ENCODE measurements at places on chromosomes 16 and 17.

- no peak for DNase-seq
Measured at GRCh38 chr16:11684231-11685025, 16.2 kb downstream of the SNN start.

- DNase-seq = no peak
Measured at GRCh38 chr17:58245428-58246103, 7.2 kb downstream of the LPO start.

DNA sequence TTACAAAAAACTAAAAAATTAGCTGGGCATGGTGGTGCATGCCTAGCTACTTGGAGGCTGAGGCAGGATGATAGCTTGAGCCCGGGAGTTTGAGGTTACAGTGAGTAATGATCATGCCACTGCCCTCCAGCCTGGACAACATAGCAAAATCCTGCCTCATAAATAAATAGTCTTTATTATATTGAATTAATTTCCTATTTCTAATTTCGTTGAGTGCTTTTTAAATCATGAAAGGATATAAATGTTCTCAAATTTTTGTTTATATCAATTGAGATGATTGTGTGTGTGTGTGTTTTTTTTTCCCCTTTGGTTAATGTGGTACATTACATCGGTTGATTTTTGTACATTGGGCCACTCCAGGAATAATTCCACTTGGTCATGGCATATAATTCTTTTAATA is 32.0 kb upstream of the AQP8 start:
- DNase-seq = no peak

GRCh38 chr17:78127239-78127887 is 1.2 kb downstream of the TMC6 start:
- DNase-seq = peak; percentile 80
